ENCODE measurements at places on chromosomes 2 and 18.

GRCh38 chr2:46114996-46115395 lies 182.2 kb upstream of the EPAS1 start:
- DNase-seq, result no peak

- DNase-seq, result peak; percentile 98
These were observed 54.1 kb downstream of the ETAA1 start for GRCh38 chr2:67451086-67451832.

GRCh38 chr18:26763446-26764110 lies 101.9 kb downstream of the AQP4 start:
- DNase-seq, result no peak

GRCh38 chr2:56315376-56315775 lies 131.6 kb downstream of the CCDC85A start:
- DNase-seq, result no peak

GRCh38 chr2:167134381-167135072 lies 246.2 kb downstream of the XIRP2 start:
- DNase-seq, result peak; percentile 91

DNA sequence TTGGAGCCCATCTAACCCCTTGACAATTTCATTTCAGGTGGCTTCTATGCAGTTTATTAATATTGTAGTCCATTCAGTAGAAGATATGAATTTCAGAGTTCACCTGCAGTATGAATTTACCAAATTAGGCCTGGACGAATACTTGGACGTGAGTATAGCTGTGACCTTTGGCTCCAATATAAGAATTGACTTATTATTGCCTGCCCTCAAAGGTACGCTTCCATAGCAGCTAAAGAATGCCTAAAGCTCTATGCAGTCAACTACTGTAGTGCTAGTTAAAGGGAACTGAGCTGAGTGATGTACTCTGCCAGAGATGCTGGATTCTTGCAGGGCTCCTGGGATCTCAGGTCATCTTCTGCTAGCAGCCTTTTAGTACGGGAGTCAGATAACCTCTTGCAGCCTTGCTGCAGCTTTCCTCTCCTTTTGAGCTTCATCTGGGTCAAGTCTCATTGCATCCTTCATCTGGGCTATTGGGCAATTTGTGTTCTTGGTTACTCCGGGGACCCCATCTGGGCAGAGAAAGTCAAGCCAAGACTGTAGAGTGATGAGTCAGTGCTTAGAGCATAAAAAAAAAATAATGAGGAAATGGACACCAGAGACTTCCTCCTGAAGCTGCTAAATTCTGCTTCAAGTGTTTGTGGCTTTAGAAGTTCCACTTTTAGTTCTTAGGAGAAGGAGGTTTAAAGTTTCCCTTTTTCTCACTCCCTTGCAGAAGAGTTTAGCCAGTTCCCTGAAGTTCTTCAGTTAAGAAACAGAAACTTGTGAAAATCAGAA lies 105.6 kb downstream of the PRPF40A start:
- peak; percentile 93 for DNase-seq

GRCh38 chr2:129733579-129733978 lies 245.9 kb upstream of the RAB6C start:
- DNase-seq, result no peak

- DNase-seq, result no peak
These were observed 247.2 kb downstream of the EIPR1 start for GRCh38 chr2:3130444-3130843.

DNA sequence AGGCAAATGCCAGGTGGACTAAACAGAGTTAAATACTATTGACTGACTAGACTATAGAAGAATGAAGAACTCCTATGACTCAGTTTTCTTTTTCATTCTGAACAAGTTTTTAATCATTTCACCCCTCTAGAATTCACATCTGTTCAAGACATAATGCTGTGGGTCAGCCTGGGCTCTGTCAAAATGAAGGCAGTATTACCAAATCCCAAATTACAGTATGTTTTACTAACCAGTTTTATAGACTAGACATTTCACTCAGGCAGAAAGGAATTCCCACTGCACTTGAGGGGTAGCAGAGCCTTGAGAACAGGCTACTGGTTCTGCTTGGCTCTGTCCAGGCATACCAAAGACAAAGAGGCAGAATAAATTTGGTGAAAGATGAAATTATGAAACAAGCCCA lies 511.7 kb downstream of the EPHA4 start:
- DNase-seq, result peak; percentile 2
